ENCODE measurements at places on chromosomes 5 and 9.
A peak's percentile ranks its signal among the peaks of the same experiment; 100 is the strongest.

- no peak overlapping the region for H3K4me3 ChIP-seq
- H3K36me3 ChIP-seq = no peaks in the 10 kb centered on the region
- no peaks in the 10 kb centered on the region for H3K27me3 ChIP-seq
- H3K27ac ChIP-seq = no peak overlapping the region
Measured at GRCh38 chr9:134287591-134288491, 38.4 kb upstream of the RXRA start.

DNA sequence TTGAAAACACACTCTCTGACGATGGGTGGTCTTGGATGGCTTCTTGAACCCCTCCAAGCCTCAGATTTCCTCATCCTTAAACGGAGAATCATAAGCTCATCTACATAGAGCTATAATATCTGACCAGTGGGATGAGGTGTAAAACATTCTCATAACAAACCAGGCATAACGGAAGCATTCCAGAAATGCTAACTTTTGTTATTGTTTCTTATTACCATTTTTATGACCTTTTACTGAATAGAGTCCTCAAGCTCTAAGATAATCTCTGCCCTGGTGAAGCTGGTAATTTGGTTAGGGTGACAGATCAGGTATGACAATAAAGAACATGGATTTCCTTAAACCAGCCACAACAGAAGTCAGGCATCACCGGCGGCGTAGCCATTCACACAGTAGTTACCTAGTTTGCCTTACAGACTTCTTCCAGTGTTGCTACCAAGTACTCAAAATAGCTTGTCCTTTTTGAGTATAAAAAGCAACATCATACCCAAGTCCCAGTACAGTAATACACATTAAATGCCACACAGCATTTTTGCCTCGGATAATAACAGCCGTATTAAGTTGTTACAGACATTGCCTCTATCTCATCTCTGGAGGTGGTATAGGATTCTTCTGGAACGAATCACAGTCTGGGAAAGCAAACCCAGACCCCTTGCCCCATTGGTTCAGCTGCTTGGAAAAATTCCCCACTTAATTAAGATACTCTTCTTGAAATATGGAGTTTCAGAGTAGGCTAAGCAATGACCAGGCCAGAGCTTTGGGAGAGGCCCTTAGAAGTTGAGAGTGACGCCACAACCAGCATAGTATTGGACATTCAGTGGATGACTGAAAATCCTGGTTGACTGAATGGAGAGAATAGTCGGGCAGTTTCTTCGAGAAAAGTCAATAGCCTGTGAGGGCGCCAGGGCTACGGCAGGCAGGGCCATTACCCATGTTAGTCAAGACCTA lies 252.5 kb downstream of the SLIT3 start:
- H3K4me3 ChIP-seq = no peak overlapping the region
- no peaks in the 10 kb centered on the region for H3K4me1 ChIP-seq
- no peaks in the 10 kb centered on the region for H3K36me3 ChIP-seq

DNA sequence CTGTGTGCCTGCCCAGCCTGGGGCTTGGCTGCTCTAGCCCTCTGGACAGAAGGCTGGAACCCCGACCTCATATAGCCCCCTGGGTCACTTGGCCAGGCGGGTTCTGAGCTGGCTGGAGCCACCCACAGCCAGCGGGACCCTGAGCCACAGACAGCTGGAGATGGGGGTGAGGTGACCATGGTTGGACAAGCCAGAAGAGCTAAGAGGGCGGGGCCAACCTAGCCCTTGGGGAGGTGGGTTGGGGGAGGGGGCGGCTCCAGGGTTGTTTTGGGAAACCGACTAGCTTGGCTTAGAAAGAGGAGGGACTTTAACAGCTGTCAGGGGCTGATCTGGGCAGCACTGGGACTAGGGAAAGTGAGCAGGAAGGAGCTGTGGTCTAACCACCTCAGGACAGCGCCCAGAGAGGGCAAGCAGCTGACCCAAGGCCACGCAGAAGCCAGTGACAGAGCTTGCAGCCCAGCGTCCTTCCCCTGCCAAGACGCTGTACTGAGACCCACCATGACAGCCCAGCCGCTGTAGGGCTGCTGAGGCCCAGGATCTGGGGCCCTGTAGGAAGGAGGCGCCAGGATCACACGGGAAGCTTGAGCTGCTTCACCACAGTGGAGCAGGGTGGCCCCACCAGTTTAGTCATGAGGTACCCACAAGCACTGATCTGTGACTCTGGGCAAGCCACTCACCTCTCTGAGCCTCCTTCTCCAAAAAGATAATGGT lies 2.2 kb downstream of the AIF1L start:
- no peaks in the 10 kb centered on the region for H3K36me3 ChIP-seq
- no peaks in the 10 kb centered on the region for H3K27me3 ChIP-seq
- peaks cover 12% of the 10 kb centered on the region for H3K4me1 ChIP-seq
- DNase-seq = peak; percentile 61

DNA sequence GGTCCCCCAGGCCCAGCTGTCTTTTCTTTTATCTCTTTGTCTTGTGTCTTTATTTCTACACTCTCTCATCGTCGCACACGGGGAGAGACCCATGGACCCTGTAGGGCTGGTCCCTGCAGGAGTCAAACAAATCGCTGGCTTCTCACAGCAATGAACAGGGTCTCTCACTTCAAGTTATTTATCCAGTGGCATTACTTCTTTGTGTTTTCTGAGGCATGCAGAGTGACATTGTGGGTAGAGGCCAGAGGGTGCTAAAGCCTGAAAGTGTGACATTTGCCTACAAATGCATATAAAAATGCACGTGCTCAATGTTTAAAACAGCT lies 127.6 kb downstream of the ST8SIA4 start:
- no peak overlapping the region for H3K27ac ChIP-seq
- no peak for DNase-seq
- no peaks in the 10 kb centered on the region for H3K27me3 ChIP-seq

DNA sequence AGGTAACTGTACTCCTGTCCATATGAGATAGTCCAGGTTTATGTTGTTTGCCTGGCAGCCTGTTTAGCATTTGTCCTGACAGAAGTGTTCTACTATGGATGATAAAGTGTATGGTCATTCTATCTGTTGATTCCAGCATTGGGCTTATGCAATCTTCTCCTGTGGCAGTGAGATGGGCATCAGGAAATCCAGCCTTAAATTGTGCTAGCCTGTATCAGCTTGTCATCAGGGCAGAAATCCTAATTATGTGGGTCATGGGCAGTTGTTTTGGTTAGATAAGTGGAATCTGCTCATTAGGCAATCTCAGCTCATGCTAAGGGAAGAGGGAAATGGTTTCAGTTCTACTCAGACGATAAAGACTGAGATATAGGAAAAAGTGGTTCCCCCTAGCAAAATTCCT lies 247.4 kb upstream of the CHD1 start:
- no peak overlapping the region for H3K27ac ChIP-seq
- no peak overlapping the region for H3K4me3 ChIP-seq
- DNase-seq = peak; percentile 22
- H3K4me1 ChIP-seq = no peaks in the 10 kb centered on the region
- H3K36me3 ChIP-seq = no peaks in the 10 kb centered on the region
- no peaks in the 10 kb centered on the region for H3K27me3 ChIP-seq

Data from mesendoderm (in vitro differentiated cells).